ENCODE measurements at places on chromosomes 3 and 15.

DNA sequence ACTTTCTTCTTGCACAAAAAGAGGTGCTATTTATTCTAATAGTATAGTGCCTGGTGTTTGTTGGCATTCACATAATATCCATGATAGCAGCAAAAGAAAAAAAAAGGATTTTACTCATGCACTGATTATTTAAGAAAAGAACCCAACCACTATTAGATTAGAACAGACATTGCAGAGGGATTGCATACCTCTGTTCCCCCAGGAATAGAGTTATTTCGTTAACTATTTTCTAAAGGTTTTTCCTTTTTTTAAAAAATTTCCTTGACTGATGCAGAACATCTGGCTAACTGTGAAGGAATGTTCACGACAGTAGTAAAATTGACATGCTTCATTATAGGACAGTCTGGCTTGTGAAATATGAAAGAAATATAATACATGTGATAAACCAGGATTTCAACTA lies 136.6 kb upstream of the PTX3 start:
- DNase-seq: no peak

DNA sequence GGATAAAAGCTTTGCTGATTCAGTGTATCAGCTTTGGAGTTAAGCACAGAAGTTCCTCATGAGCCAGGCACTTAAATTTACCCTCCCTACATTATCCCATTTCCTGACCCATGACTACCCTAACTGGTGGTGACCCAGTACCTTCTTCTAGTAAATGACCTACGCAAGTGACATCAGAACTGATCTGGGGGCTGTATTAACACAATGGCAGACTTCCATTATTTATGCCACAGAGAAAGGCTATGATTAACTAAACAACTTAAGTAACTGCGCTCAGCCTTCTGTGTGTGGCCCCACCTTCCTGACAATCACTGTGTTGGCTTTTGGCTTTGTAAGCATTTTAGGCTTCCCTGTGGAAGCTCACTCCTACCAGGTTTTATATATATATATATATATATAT lies 1.9 kb downstream of the MB21D2 start:
- no peak for DNase-seq

DNA sequence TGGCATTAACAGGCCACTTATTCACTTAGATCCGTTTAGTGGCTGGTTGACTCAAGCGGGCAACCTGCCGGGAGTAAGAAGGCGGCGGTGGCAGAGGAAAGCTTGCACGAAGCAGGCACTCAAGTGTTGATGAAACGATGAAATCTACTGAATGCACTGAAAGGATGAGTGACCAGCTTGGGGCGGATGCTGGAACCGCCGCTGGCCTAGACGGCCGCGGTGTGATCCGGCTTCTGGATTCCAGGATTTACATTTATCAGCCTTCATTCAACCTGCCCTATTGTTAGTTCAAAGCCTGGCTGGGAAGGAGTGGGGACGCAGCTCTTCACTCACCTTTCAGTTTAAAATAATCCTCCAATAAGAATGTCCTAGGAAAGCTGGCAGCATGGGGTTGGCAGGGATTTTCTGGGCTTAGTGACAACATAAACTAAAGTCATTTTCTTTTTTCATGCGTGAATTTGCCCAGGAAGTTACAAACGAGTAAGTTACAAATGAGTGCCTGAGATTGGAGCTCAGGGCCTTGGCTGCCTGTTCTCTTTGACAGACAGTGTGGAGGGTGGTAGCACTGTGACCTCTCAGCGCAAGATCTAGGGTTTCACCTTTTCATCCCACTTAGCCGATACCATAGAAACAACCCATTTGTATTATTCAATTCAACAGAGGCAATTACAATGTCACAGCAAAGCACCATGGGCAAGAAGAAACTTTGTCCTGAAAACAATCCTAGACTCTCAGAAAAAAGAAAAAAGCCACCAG lies 1.1 kb upstream of the PLCH1 start:
- no peak for DNase-seq

DNA sequence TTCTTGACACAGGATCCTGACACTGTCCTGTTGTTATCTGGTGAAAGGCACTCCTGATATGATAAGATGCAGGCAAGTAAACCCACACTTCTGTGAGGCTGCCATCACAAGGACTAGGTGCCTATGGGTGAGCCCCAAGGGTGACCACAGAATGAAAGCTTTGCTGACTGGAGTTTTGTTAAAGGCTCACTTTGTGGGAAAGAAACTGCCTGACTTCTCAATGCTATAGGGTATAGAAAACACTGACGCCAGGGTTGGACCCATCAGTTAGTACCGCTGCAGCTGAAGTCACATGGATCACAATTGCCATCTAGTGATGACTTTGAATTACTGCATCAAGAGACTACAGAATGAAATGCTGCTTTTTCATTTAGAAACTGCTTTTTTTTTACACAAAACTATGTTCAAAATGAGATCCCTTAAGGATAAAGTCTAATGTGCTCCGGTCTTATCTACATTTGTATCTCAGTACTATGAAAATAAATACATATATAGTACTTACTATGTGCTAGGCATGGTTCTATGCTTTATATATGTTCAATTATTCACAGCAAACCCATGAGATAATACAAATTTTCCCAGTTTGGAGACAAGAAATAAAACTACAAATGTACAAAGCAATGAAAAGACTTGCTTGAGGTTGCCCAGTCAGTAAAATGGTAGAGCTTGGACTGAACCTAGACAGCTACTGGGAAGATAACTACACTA lies 64.2 kb upstream of the CMSS1 start:
- no peak for DNase-seq

GRCh38 chr15:67504796-67505195 lies 16.1 kb upstream of the C15orf61 start:
- DNase-seq: no peak

DNA sequence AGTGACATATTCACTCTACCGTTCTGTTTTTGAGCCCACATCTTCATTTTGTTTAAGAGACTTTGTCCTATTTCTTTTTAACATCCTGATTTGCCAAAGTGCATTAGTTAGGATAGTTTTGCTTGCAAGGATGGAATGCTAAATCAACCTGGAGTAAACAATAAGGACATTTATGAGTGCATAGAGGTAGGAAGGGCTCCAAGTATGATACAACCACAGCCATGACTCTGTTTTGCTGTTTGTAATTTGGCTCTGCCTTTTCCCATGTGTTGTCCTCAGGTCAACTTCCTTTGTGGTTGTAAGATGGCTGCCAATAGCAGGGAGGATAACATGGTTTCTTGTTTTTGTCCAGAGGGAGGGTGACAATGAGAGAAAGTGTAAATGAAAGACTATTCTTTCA lies 66.4 kb upstream of the GOLIM4 start:
- DNase-seq: no peak

- no peak for DNase-seq
These were observed 51.1 kb downstream of the RARB start for GRCh38 chr3:25478964-25479726.

- no peak for DNase-seq
These were observed 450.7 kb downstream of the SHQ1 start for GRCh38 chr3:72397586-72397985.

GRCh38 chr3:112699436-112699978 lies 58.6 kb upstream of the CCDC80 start:
- DNase-seq: no peak

- DNase-seq: no peak
These were observed 1.7 kb downstream of the TIPARP start for GRCh38 chr3:156675830-156676767.

DNA sequence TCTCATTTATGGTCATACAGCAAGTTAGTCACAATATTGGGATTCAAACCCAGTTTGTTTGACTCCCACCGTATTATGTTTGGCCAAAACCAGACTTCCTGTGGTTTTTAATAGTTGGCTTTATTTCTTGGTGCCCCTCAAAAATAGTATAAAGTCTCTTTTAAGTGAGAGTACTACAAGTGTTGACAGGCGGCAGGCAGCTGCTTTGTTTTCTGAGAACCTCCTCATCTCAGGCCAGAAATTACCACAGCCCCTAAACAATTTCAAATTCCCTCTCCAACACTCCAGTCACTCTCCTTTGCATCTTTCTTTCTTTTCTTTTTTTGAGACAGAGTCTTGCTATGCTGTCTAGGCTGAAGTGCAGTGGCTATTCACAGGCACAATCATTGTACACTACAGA lies 121.5 kb downstream of the POLR2M start:
- no peak for DNase-seq

DNA sequence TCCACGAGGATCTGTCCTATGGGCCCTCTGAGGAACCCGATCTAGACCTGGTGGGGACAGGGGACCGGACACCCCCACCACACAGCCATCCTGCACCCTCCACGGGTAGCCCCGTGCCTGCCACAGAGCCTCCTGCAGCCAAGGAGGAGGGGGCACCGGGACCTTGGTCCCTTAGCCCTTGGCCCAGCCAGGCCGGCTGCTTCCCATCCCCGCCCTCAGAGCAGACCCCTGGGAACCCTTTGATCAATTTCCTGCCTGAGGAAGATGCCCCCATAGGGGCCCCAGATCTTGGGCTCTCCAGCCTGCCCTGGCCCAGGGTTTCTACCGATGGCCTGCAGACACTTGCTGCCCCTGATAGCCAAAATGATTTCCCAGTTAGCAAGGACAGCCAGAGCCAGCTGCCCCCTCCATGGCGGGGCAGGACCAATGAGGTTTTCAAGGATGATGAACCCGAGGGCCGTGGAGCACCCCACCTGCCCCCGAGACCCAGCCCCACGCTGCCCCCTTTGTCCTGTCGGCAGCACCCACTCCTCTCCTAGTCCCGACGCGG lies 91.5 kb downstream of the TBC1D2B start:
- no peak for DNase-seq

- no peak for DNase-seq
These were observed 211.9 kb upstream of the GOLGA6L4 start for GRCh38 chr15:84023636-84024035.

DNA sequence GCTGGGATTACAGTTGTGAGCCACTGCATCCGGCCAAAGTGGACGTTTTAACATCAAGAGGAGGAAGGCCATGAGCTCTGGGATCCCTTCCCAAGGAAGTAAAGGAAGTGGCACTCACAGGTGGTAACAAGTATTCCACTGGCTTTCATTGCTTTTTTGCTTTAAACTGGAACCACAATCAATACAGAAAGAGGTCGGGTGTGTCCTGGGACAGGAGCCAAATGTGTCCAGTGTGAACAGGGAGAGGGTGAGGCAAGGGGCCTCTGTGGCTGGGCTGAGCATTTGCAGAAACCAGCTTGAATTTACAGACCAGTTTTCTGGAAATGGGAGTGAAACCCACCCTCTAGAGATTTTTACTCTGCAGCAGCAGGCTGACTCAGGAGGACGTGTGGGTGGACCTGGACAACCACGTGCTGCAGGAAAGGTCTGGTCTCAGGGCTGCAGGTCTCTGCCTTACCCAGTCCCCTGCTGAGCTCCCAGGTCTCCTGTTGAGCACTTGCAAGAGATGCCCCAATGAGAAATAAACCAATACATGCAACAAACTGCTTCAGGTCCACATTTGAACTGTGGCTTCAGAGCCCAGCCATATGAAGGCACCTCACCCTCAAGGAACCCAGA lies 42.8 kb upstream of the TMEM115 start:
- no peak for DNase-seq

DNA sequence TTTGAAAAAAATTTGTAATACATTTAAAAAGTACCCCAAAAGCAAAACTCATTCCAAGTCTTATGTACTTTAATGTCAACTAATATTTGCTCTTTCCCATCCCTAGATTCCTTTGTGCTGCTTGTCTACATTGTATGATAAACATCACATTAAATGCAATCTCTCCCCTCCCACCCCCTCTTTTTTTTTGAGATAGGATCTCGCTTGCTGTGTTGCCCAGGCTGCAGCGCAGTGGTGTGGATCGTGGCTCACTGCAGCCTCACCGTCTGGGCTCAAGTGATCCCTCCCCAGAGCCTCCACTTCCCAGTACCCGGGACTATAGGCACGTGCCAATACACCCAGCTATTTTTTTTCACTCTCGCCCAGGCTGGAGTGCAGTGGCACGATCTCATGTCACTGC lies 12.6 kb downstream of the MAP2K1 start:
- DNase-seq: no peak

- no peak for DNase-seq
These were observed 49.7 kb upstream of the SKIL start for GRCh38 chr3:170307671-170308405.

DNA sequence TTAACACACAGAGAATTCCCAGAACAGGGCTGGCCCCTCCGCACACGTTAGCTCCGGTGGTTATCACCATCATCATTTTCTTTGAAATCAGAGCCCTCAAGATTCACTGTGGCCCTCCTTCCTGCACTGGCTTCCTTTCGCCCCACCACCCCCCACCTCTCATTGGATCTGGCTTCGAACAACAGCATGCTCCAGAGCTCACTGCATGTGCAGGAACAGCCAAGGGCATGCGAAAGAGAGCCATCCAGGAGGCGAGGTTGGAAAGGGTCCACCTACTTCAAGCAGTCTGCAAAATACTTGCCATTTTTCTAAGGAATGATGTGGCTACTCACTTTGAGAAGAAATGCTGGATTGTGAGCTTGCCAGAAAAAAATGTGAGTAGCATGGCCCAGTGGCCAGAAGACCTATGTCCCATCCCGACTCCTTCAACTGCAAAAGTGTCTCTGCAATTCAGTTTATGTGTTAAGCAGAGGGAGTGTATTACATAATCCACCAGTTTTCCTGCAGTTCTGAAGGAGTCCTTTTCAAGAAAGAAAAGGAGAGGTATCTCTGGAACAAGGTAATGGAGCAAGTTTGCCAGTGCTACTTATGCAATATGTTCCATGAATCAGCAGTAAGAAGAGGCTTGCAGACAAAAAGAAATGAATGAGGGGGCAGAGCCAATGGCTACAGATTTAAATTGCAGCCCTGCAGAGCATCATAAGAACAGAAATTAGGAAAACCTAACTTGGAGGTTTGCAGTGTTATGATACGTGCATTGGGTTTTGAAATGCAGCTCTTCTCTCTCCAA lies 92.8 kb downstream of the OCA2 start:
- no peak for DNase-seq

DNA sequence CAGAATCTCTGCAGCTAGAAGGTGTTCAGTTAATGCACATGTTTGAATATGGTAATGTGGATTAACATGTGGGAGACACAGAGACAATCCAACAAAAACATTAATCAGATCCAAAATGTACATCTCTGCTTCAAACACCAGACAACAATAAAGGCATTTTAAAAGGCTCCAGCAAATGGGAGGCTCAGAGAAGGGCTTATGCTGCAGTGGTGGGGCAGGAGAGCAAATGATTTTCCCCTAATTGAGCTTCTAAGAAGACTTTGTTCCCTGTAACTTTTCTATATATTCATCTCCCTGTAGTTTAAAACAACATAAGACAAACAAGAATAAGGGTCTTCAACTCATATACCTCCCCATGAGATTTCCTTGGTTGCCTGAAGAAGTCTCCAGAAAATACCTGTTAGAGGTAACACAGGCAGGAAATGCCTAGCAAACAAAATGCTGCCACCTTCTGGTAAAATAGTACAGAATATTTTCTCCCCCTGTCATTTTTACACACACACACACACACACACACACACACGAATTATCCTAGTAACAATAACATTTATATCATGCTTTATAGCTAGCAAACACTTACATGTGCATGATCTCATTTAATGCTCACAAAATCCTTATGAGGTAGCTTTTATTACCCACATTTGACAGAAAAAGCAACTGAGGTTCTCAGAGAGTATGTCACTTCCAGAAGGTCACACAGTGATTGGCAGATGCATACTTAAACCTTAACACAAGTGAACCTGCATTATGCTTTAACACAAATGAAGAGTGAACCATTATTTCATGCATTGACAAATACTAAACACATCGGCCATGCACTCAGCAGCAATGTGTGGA lies 123.4 kb upstream of the MB21D2 start:
- DNase-seq: no peak
